Suppressor macrophage treated with lipopolysaccharide for 4 hours (primary cell): ENCODE measurements at places on chromosomes 7 and 10.

DNA sequence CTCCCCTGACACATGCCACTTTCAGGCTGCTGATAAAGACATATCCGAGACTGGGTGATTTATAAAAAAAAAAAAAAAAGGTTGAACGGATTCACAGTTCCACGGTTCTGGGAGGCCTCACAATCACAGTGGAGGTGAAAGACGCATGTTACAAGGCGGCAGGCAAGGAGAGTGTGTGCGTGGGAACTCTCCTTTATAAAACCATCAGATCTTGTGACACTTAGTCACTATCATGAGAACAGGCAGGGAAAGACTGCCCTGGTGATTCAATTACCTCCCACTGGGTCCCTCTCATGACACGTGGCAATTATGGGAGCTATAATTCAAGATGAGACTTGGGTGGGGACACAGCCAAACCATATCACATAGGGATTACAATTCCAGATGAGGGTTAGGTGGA lies 181.5 kb downstream of the TCERG1L start:
- DNase-seq, result no peak

- DNase-seq, result peak; percentile 44
These were observed 1.4 kb downstream of the TRA2A start for GRCh38 chr7:23530405-23530804.

DNA sequence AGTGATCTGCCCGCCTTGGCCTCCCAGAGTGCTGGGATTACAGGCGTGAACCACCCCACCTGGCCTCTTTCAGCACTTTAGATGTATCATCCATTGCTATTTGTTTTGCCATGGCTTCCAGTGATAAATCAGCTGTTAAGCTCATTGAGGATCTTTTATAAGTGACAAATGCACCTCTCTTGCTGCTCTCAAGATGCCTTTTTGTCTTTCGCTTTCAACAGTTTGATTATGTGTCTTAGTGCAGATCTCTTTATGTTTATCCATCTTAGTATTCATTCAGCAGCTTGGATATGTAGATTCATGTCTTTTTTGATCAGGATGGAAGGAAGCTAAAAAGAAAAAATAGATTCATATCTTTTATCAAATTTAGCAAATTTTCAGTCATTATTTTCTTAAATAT lies 105.6 kb downstream of the MAPK8 start:
- no peak for DNase-seq

- no peak for DNase-seq
These were observed 8.0 kb downstream of the POLM start for GRCh38 chr7:44074349-44074695.

DNA sequence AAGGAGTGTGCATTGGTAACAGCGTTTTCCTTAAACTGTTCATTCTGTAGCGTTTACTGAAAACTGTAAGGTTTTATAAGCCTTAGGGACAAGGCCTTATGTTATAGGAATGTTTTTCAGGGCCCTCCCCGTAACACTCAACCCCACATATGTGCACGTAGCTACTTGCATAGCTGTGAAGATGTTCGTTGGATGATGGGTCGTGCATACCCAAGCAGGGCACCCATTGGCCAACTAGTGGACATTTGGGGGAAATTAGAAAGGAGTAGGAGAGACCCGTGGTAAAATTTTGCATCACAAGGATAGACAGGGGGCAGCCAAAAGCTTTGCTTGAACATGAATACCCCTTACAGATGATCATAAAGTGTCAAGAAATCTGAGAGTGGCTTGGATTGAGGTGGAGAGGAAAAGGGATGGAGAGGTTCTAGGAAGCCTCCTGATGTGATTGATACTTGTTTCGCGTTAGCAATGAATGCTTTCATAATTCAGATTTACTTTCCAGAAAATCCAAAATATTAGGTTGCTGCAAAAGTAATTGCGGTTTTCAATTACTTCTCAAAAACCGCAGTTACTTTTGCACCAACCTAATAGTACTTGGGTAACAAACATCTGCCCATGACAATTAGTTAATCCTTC lies 878 bp downstream of the SEC61A2 start:
- peak; percentile 55 for DNase-seq

GRCh38 chr7:155356323-155357105 lies 58.8 kb downstream of the INSIG1 start:
- DNase-seq, result peak; percentile 14

GRCh38 chr10:105797234-105797890 lies 1156.3 kb downstream of the SORCS3 start:
- DNase-seq, result peak; percentile 41

DNA sequence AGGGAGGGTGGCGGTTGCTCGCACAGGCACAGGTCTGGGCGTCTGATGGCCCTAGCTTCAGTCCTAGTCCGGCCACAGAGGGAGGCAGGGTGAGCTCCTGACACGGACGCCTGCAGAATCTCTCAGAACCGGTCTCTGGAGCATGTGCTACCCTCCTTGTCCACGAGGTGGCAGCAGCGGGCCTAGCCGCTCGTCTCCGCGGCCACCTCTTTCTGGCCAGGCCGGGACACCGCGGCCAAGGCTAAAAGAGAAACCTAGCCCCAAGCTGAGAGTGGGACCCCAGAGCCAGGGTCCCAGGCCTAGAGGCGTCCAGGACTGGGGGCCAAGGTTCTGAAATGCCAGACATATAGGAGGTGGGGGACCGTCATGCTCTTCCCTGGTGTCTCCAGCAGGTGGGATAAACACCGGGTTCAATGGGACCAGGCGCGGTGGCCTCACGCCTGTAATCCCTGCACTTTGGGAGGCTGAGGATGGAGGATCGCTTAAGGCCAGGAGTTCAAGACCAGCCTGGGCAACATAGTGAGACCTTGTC lies 3.2 kb upstream of the LAT2 start:
- peak; percentile 94 for DNase-seq

GRCh38 chr7:149216402-149216801 lies 21.1 kb downstream of the ZNF282 start:
- no peak for DNase-seq

- peak; percentile 98 for DNase-seq
These were observed 26.3 kb upstream of the PPIF start for GRCh38 chr10:79320820-79321493.
